ENCODE measurements at places on chromosomes 5 and 9.

DNA sequence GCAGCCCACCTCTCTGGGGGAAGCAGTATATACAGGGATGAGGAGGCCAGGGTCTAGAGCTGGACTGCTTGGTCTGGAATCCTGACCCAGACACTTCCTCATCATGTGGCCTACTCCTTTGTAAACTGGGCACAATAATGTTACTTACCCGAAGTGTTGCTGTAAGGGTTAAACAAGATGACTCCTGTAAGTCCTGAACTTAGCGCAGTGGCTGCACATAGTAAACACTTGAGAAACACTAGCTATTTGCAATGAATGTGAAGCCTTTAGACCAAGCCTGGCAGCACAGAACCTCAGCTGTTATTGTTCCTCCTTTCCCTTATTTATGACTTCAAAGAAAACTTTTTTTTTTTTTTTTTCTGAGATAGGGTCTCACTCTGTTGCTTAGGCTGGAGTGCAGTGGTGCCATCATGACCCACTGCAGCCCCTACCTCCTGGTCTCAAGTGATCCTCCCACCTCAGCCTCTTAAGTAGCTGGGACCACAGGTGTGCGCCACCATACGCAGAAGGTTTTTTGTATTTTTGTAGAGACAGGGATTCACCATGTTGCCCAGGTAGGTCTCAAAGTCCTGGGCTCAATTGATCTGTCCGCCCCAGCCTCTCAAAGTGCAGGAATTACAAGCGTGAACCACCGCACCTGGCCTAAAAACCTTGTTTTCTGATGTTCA lies 96.2 kb upstream of the IL6ST start:
- DNase-seq: no peak

- DNase-seq: no peak
Observed at GRCh38 chr9:10774051-10774450, 161.2 kb upstream of the PTPRD start.

DNA sequence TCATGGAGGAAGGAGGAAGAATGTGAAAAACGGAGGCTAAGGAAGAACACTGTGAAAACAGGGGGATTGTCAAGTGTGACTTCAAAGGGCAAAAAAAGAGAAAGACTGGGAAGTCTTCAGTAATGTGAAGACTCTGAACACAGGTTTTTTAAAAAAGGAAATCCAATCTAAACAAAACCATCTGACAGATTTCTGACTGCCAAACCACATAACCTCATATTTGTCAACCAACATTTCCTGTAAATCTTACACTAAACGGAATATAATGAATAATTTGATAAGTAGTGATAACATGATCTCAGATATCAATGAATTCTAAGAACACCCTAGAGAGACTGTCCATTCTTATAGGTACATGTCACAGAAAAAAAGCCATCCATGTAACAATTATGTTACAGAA lies 124.7 kb downstream of the FBN2 start:
- DNase-seq: no peak

GRCh38 chr9:89978185-89978584 lies 373.4 kb downstream of the GADD45G start:
- no peak for DNase-seq

DNA sequence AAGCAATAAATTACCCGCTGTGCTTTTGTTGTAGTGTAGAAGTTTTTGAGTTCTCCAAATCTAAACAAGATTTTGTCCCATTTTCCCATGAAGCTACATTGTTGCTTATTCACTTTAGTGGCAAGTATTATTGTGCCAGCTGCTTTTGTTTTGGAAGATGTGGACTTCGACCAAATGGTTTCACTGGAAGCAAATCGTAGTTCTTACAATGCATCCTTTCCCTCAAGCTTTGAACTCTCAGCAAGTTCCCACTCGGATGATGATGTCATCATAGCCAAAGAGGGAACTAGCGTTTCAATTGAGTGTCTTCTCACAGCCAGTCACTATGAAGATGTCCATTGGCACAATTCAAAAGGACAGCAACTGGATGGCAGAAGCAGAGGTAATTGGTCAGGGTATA lies 10.9 kb downstream of the MFAP3 start:
- no peak for DNase-seq

DNA sequence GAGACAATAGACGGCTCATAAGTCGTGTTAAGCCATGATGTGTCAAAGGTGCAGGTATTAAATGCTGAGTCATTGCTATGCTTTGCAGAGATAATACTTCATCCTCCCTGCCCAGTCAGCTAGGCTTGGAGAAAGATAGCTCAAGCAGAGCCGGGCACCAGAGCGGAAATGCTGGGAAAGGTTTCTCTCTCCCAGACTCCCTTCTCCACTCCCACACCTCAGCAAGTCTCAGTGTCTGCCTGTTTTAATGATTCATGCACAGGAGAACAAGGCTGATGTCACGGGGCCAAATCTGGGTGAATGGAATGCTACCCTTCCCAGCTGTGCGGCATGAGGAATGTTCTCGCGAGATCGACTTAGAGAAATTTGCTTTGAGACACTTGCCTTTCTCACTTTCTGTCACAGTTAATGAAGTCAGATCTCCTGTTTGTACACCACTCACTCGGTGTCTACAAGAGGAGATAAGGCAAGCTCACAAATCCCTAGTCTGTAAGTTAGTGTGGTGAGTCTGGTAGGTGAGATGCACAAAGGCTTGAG lies 204.4 kb downstream of the EFNA5 start:
- no peak for DNase-seq

DNA sequence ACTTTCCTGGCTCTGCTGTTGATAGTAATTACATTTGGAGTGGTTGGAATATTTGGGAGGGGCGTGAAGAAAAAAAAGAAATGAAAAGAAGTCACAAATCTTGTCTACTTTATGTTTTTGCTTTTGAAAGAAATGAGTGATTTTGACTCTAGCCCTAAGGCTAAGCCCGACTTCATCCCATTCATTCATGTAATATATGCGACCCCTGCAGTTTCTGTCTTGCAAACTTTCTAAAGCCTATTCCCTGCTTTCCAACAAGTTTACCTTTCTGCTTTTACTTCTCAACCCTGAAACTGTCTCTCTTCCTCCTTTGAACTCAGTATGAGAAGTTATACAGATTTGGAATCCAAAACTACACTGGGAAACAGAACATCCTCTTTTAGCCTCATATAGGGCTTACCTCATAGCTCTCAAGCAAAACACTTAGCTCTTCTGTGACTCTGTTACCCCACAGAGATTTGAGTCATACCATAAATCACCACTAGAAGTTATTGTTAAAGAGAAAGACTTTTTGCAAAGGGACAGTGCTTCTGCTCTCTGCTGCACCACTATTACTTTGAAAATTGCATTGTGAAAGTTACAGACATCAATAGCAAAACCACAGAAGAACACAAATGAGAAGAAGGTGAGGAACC lies 1.6 kb downstream of the CFAP95 start:
- no peak for DNase-seq

DNA sequence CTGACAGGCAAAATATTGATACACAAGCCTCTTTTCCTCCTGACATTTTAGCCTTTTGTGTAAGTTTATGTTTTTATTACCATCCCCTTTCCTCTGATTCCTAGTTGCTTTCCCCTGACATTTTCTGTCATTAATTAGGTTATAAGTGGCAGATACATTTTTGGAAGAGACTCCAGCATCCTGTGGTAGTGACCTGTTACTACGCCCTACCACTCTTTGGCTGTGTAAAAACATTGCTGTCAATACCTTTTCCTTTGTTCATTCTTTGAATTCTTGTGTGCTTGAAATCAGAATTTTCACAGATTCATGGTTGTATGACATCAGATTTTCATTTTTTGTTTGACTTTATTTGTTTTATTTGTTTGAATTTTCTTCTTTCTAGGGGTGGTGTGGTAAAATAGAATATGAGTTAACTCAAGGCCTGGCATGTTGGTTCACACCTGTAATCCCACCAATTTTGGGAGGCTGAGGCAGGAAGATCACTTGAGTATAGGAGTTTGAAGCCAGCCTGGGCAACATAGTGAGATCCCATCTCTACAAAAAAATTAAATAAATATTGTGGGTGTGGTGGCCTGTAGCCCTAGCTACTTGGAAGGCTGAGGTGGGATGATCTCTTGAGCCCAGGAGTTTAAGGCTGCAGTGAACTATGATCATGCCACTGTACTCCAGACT lies 43.4 kb downstream of the UBE2R2 start:
- no peak for DNase-seq

GRCh38 chr9:34664281-34665066 lies 2.0 kb upstream of the CCL27 start:
- peak; percentile 75 for DNase-seq

- peak; percentile 23 for DNase-seq
Observed at GRCh38 chr5:173789031-173789920, 98.9 kb upstream of the CPEB4 start.

GRCh38 chr5:1865948-1866347 lies 16.8 kb downstream of the IRX4 start:
- DNase-seq: no peak

DNA sequence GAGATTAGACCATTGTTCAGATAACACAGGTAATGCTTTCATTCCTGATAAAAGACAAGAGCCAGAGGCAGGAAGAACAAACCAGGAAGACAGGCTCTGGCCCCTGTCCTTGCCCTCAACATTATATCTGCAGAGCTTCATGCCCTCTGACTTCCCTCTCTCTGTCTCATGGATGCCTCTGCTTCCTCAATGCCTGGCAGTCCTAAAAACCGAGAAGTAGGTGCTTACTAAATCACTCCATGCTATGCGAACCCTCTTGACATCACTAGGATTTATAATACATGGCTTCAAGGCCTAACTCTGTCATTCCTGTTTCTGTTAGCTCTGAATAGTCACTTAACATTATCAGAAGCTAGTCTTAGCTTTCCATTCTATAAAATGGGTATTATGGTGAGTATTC lies 117.8 kb downstream of the TLR4 start:
- DNase-seq: no peak

- DNase-seq: no peak
Observed at GRCh38 chr9:95229230-95229915, 88.1 kb downstream of the FANCC start.

DNA sequence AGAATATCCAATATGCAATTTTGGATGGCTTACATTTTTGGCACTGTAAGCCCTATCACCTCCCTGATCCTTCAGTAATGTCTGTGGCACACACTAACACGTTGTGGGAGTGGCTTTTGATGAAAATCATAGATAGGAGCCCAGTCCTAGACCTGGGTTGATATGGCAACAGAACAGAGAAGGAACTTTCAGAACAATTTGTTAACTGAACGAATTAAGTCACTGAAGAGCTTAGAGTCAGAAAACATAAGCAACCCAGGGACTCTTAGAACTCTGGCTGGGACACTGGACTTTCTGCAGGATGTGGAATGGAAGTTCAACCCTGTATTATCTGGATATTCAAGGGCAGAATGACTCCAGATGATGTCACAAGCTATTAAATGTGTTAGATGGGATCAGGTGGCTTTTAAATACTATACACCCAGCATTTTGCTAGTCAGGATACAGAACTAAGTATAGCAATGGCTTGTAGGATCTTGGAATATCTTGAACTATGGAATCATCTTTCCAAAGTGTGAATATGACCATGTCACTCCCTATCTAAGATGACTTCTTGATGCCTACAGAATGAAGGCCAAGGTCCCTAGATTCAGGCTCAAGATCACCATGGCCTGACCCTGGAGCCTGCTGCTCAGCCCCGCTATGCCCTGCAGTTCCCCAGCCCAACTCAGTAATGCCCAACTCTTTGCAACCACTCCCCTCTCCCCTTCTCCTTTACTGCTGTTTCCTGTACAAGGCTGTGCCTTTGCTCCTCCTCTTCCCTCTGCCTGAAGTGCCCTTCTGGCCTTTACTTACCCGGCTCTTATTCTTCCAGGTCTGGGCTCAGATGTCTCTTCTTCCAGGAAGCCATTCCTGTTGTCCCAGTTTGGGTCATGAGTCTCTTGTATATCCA lies 42.8 kb downstream of the VLDLR start:
- no peak for DNase-seq

DNA sequence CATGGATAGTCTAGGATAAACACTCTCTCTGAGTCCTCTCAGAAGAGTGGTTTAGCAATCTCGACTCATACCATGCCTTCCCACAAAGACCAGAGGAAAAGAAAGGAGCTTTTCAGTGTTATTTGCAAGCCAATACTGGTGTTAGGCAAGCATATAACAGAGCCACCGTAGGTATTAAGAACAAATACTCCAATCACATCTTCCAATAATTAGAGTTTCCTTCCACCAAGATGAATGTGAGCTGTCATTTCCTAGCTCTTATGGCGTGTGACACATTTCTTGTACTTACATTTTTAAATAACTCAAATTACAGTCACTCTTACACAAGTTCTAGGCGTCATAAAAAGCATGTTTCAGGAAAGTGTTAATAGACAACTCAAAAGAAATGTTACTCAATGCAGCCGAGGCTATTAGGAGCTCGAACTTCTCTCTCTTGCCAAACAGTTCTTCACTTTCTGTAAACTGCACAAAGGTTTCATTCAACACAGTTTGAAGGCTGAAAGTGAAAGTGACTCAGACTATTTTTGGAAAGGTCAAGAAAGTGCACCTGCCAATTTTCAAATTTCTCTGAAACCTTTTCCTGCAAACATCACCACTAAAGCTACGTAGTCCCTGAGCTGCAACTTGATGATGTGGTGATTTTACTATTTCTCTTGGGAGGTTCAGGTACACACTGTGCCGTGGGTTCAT lies 153.8 kb downstream of the AUH start:
- DNase-seq: peak; percentile 48

GRCh38 chr9:84554069-84554664 lies 115.4 kb upstream of the NTRK2 start:
- no peak for DNase-seq

- no peak for DNase-seq
Observed at GRCh38 chr5:134249469-134250379, 23.9 kb upstream of the PPP2CA start.

DNA sequence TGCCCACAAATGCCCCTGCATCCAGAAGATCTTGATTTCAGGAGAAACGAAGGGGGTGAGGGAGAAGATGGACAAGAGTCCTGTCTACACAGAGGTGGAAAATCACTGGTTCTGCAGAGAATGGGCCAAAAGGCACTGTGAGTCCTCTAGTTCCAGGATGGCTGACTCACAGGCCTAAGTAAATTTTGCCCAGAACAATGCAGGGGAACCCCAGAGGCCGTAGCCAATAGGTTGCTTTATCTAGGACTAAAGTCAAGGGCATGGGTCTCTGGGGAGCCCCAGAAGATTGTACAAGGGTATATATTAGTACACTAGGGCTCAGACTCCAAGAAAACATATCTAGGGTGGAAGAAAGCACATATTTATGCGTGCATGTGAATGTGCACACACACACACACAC lies 98.0 kb downstream of the SLIT3 start:
- no peak for DNase-seq

- no peak for DNase-seq
Observed at GRCh38 chr5:11793396-11793795, 110.8 kb downstream of the CTNND2 start.

DNA sequence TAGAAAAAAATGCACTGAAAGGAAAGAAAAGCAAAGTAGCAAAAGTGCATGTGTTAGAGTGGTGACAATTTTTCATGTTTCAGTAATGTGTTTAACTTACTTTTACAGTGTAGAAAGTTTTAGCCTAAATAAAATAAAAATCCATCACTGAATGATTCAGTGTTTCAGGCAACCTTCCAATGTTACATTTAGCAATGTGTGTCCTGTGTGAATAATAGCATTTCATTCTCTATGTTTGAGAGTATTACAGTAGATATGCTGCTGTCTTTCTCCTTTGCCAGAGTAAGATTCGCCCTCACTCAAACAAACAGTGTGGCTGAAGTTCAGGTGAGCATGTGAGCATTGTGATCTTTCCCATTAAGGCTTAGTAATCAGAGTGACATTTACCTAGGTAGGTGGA lies 171.1 kb downstream of the TARS1 start:
- DNase-seq: no peak

Data from stimulated activated CD4-positive, alpha-beta T cell treated with anti-CD3 and anti-CD28 coated beads, Interleukin-1b, Interleukin-23, amount 100 ng/mL, for 48 hours (primary cell).